H1 (cell line): ENCODE measurements at places on chromosomes 2 and 18. TPM values are rescaled to one million over a fixed set of nuclear protein-coding genes. Genes with fewer than 3 reads are reported as not detected.

GRCh38 chr2:1353124-1353523, 60.1 kb upstream of the TPO start:
- DNase-seq: no peak

GRCh38 chr2:240383871-240384700, 51.4 kb upstream of the GPC1 start:
- DNase-seq: no peak

DNA sequence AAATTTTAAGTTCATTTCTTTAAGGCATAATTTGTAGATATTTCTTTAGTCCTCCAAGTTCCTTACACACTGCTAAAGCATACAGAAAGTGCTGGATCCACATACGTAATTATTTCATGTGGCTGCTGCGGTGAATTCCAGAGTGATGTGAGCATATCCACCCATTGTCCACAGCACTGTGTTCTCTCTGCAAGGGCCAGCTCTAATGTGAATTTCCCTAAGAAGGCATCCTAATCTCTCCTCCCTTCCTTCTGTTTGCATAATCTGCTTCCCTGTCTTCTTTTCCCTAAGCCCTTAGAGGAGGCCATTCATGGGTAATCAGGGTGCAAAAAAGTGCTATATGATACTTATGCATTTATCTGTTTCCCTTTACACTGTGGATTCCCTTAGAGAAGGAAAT, 57.2 kb downstream of the COBLL1 start:
- no peak for DNase-seq

DNA sequence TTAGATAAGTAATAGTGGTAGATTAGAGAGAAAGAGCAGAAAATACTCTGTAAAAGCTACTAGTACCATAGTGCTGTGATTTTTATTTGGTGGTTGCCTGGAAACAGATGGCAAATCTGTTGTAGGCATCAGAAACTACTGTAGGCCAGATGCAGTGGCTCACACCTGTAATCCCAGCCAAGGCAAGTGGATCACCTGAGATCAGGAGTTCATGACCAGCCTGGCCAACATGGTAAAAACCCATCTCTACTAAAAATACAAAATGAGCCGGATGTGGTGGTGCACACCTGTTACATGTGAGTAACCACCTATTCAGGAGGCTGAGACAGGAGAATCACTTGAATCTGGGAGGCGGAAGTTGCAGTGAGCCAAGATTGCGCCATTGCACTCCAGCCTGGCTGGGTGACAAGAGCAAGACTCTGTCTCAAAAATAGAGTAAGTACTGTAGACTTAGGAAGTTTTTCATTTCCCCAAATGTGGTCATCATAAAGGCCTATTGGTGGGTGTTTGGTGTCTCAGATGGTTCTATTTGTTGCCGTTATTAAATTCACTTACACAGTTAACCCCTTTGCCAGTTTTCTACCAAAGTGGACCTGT, 79.6 kb downstream of the SPTBN1 start:
- DNase-seq: no peak

DNA sequence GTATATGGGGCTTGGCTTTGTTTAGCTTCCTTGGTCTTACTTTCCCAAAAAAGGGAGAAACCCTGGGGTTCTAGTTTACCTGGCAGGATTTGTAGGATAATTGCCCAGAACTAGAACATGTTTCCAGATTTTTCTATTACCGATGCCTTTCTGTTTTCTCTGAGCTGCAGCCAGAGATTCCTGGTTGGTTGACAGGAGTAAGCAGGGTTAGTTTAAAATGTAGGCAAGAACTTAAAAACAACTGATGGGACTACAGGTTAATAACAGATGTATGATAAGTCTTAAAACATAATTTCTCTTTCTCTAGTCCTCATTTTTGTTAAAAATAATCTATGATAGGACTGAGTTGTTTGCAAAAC, 38.9 kb upstream of the GMCL1 start:
- no peak for DNase-seq

The TXNDC2 gene
- total RNA-seq: 0.09 TPM in 1 of 2 replicates, not detected in the other

The DIPK1C gene
- total RNA-seq: not detected in 2 replicates

The SRD5A2 gene
- total RNA-seq: not detected in 2 replicates

The KIF5C gene
- 58.1 and 66.4 TPM in 2 replicates for total RNA-seq

The MAPRE2 gene
- total RNA-seq: 30.9 and 32.6 TPM in 2 replicates

The EVA1A gene
- 1.2 and 4.3 TPM in 2 replicates for total RNA-seq
